ENCODE measurements at places on chromosomes 7 and 10. TPM values are rescaled to one million over a fixed set of nuclear protein-coding genes. Genes with fewer than 3 reads are reported as not detected.

Gene COL28A1
- not detected for total RNA-seq

Gene CALHM1
- not detected for total RNA-seq

Gene PRSS1
- total RNA-seq, result not detected

Gene NRCAM
- total RNA-seq, result 11.0 TPM
